ENCODE measurements at places on chromosomes 2 and 18.

DNA sequence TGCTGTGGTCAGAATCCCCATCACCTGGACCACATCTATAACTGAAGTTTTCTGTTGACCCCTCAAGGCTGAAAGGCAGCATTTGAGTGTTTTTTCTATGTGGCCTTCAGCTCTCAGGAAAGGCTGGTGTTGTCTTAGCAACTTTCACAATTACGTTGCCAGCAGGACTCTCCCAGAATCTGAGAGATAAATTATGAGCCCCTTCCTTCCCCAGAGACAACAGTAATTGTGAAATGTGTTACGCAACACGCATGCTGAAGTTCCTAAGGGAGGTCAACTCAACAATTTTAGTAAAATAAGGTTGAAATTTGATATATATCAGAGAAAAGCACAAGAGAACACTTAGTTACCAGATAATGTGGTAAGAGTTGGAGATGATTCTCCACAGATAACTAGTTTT is 216.5 kb upstream of the SLC8A1 start:
- no peak for DNase-seq

DNA sequence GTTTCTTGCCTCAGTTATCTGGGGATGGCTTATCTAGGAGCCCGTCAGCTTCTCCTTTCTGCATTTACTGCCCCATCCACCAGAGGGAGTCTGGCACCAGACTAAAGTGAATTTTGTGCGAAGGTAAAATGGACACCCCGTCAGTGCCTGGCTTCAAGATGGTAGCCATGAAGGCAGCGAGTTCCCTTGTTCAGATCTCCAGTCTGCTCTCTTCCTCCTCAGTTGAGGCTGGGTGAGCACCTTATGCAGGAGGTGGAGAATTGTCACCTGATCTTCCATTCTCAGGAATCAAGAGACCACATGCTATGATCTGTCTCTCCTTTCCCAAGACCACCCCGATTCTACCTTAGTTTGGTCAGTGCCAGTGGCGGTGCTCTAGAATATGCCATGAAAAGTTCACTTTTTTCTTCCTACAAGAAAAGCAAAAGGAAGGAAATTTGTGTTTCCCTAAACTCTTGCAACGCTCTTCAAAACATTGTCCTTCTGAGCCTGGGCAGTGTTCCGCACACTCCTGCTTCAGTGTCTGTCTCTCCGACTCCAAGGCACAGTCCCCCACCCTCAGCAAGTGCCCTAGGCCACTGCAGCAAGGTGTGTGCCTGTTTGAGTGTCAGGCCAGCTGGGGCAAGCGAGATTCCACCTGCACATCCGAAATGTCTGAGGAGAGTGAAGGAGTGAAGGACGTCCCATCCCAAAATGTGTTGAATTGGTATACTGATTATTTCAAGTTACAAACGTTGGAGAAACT is 168.6 kb downstream of the SS18 start:
- no peak for DNase-seq

- no peak for DNase-seq
Measured at GRCh38 chr2:52862801-52863200, 904.8 kb upstream of the CHAC2 start.

GRCh38 chr2:112972423-112973086 is 5.3 kb upstream of the IL36G start:
- no peak for DNase-seq

GRCh38 chr2:151610310-151610709 is 124.0 kb downstream of the NEB start:
- no peak for DNase-seq

DNA sequence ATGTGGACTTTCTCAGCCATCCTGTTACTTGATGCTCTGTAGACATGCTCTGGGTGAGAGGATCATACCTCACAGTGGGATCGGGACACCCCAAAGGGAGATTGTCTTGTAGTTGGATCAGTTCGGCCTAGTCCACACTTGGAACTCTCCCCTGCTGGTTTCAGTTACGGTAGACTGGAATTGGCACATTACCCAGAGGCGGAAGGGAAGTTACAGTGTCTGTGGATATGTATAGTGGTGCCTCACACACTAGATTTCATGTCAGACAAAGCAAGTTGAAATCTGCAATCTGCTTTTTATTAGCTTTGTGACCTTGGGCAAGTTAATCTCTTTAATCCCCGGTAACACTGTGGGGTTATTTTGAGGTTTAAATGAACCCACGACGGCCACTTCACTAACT is 16.2 kb upstream of the CTAGE1 start:
- DNase-seq: no peak

GRCh38 chr18:35186291-35187034 is 54.4 kb upstream of the ZNF397 start:
- DNase-seq: no peak

DNA sequence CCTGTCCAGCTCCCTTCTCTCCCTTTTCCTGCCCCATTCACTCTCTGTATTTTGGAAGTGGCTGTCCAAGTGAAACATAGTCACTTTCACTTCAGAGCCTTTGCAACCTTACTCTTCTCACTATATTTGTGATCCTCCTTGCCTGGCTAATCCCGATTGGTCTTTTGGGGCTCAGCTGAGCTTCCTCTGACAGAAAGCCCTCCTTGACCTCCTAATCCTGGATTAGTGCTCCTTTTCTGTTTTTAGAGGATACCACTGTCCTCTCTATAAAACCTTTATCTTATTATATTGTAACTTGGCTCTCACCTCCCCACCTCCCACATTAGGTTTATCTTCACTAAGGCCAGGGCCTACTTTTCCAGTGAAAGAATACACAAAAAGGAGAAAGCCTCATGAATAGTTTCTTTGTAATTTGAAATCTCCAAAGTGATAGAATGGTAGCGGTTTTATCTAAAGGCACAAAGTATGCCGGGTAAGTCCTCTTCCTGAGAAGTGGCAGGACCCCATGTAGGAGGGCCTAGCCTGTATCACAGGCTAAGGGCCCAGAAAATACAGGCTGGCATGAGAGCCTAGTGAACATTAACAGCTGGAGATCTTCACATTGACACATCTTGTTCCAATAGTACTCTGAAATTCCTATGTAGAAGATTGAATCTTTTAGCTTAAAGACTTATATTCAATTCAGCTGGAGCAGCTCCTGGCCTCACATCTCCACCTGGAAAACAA is 83.1 kb upstream of the GAREM1 start:
- DNase-seq: no peak

- no peak for DNase-seq
Measured at GRCh38 chr2:239396881-239397681, 3.7 kb downstream of the HDAC4 start.

DNA sequence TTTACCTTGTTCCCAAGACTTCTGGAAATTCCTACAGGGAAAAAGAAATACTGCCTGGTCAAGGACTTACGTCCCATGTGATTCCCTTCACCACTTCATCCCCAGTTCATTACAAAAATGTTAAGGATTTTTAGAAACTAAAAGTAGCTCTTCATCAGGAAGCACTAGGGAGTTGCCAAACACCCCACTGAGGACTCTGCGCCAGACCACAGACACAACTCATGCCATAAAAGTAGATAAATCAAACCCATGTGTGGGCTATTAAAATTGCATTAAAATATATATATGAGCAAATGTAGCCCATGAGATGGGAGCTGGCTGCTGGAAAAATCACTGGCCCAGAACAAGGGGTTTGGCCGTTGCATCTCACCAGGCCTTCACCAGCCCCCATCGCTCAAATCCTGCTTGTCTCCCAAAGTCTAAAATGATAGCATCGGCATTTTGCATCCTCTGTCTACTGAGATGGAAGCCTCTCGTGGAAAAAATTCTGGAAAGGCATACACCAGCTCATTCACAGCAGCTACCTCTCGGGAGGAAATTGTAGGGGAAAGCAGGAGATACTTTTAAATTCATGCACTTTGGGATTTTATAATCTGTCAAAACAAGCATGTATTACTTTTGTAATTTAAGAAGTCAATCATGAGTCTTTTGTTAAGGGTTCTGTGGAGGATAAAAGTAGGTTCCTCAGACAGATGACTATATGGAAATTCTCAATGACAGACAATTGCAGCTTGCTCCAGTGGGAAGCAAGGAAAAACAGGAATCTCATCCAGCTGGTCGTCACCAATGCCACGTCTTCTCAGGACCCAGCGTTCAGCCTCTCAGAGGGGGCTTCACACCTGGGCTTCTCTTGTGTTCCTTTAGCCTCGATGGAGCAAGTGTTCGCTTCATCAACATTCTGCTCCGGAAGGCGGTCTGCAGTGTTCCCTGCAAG is 113.9 kb downstream of the MREG start:
- DNase-seq: no peak

- no peak for DNase-seq
Measured at GRCh38 chr18:63895190-63895589, 7.7 kb downstream of the SERPINB2 start.

DNA sequence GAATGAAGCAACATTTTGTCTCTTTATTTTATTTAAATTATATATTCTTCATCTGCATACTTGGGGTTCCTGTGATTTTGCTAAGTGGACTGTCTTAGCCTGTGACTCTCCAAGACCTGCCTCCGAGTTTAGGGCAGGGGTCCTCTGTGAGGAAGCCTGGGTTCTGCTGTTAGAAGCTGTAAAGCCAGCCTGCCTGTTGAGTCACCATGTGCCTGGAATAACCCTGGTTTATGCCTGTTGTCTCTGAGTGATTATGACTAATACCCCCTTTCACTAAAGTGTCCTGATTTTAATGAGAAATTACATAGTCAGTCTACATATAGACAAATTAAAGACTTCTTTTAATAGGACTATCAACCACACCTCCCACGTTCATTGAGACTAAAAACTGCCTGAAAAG is 369.1 kb downstream of the ZNF521 start:
- no peak for DNase-seq

DNA sequence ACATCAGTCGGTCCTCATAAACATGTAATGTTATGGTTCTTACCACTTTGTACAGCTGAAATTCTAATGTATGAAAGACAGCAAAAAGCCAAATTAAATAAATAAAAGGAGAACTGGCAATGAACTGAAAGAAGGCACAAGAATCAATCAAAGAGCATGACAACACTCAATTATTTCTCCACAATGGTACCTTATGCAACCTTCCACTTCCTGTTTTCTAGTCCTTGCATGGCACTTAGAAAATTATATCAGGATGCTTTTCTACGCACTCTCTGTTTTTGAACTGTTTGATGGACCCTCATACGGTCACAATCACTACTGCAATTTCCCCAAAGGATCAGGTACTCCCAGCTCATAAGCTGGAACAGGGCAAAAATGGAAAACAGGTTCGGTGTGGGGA is 81.6 kb downstream of the EPB41L3 start:
- DNase-seq: no peak

- no peak for DNase-seq
Measured at GRCh38 chr2:182890305-182890704, 23.9 kb upstream of the FRZB start.

GRCh38 chr2:85133751-85134254 is 611 bp downstream of the TCF7L1 start:
- no peak for DNase-seq

- no peak for DNase-seq
Measured at GRCh38 chr2:105797298-105797819, 52.6 kb downstream of the NCK2 start.

- no peak for DNase-seq
Measured at GRCh38 chr2:82728090-82728489, 1731.0 kb downstream of the SUCLG1 start.

- DNase-seq: no peak
Measured at GRCh38 chr18:75269696-75270095, 59.1 kb downstream of the TSHZ1 start.

DNA sequence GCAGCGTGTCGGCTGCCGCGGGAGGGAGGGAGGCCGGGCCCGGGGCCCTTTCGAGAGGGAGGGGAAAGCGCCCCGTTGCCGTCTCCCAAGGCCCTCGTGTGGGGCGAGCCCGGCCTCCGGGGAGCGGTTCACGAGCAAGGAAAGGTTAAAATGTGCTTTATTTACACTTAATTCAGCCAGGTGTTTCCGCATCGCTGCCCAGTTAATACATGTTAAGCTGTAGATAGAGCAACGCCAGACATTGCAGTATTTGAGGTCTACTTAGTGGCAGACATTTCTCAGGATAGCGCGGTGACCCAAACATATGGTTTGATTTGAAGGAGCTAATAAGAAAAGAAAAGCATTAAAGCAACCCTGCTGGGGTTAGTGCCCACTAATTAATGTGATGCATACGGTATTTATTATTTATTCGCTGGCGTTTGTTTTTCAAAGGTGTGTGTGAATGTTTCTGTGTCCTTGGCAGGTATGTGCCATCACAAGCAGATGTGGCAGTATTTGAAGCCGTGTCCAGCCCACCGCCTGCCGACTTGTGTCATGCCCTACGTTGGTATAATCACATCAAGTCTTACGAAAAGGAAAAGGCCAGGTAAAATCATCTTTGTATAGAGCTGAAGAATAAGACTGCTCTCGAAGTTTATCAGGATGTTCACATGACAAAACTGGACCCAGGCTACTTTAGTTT is 571 bp downstream of the EEF1B2 start:
- peak; percentile 70 for DNase-seq

GRCh38 chr18:5619376-5619775 is 75.6 kb upstream of the EPB41L3 start:
- no peak for DNase-seq

- DNase-seq: no peak
Measured at GRCh38 chr2:209398463-209398862, 25.4 kb upstream of the MAP2 start.

- no peak for DNase-seq
Measured at GRCh38 chr2:149388120-149388816, 57.9 kb downstream of the LYPD6 start.

DNA sequence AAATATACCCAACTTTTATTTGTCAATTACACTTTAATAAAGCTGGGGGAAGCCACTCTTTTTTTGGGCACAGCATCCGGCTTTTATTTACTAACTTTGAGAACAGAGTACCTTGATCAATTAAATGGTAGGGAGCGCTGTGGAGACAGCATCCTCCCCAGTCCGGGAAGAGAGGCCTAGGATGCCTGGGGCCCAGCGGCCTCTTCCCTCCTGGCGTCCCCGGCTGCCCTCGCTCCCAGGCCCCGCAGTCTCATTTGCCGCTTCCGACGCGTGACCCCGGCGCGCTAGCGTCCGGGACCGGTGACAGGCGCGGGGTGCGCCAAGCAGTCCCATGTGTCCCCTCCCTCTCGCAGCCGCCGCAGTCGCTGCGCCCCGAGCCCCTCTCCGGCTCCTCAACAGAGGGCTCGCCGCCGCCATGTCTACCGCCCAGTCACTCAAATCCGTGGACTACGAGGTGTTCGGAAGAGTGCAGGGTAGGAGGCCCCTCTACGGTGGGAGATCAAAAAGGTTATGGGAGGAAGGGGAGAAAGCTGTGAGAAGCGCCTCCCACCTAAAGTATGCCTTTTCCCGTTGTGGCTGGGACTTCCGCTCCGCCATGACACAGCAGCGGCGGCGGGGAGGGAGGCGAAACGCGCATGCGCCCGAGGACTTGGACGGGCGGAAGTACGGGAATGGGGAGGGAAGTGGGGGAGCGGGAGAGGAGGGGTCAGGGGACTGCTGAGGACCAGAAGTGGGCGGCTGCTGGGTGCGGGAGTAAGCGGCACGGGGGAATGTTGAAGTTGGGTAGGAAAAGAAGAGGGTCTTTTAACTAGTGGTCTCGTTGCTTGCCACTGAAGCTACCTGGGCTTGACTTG is at the start of gene ACYP2:
Gene ACYP2 (plus strand): TSS at position 332 of the 854 bp plus-strand sequence.
- peak; percentile 98 for DNase-seq

GRCh38 chr2:74817304-74817675 is 16.6 kb upstream of the HK2 start:
- no peak for DNase-seq

- no peak for DNase-seq
Measured at GRCh38 chr2:127504552-127505430, 21.5 kb downstream of the IWS1 start.

- no peak for DNase-seq
Measured at GRCh38 chr18:74148543-74149070, 284 bp downstream of the TIMM21 start.

GRCh38 chr2:236081171-236081570 is 87.0 kb downstream of the GBX2 start:
- DNase-seq: no peak

Data from Right ventricle myocardium inferior (tissue), 1 donor.